ENCODE measurements at places on chromosomes 3 and 15.

- DNase-seq: peak; percentile 60
These were observed 60.4 kb downstream of the MESD start for GRCh38 chr15:80929225-80929624.

- DNase-seq: no peak
These were observed 372.5 kb downstream of the PLCL2 start for GRCh38 chr3:17257269-17257668.

DNA sequence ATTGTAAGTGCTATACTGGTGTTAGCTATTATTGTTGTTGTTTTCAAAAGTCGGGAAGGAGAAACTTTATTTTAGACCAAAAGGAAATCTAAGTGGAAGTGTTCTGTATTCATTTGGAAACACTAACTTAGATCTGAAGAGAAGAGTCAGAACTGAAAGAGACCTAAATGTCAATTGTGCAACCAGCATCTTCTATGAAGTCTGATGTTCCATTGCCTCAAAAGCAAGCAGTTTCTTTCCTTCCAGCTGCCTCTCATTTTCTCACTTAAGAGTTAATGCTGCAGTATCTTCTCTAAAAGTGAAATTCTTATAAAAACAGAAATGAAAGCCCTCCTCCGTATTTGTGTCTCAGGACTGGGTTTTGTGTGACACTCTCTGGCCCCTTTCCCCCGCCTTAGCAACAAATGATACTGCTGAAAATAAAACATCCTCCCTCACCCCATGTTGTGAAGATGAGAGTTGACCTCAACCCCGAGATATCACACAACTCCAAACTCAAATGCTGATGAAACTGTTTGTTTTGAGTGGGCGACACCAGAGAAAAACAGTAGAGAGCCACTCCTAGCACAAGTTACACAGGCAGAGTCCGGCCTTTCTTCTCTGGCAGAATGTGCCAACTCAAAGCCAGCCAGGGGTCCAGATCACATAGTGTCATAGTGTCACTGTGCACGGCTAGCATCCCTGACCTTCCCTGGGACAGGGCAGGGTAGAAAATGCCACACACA is 48.9 kb downstream of the GLDN start:
- DNase-seq: no peak

DNA sequence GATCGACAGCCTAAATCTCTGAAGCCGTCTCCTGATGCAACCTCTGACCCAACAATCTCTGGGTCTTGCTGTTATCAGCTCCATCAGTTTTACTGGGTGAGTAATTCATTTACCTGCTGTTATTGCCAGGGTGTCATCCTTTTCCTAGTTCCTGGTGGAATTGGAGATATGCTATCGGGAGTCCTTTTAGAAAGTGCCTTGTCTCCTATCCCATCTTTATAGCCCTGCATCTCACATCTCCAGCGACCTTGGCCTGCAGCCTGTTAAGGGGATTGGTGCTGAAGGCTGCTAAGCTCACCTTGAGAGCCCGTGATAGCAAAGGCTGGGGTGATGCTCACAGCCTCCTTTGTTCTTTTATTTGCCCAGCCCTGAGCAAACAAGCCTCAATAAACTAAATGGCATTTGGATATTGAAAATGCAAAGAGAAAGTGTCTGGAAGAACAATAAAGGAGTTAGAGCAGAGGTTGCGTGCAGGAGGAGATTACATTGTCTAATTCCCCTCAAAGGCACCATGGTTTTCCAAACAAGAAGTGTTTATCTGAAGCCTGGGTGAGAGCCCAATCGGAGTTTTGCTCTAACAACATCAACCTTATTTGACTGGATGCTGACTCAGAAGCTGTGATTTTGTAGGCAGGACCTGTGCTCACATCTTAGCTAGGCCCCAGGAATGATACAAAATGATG is 101.8 kb downstream of the RPLP1 start:
- no peak for DNase-seq

GRCh38 chr3:113194823-113195401 is 16.4 kb upstream of the BOC start:
- DNase-seq: no peak

DNA sequence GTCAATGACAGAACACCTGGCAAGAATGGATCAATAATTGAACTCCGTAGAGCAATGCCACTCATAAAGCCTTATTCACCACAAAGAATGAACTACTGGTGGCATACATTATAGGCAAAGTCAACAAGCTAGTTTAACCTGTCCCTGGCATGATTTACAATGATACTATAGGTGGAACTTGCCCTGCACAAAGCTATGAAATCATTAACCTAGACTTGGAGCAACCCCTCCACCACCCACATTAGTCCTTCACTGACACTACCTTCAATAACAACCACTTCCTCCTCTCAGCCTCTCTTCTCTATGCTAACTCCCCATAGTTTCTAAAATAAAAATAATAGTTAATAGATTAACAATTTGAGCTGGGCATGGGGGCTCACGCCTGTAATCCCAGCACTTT is 54.4 kb downstream of the ACAP2 start:
- DNase-seq: no peak

- DNase-seq: no peak
These were observed 21.9 kb downstream of the MEGF11 start for GRCh38 chr15:66231394-66232266.

DNA sequence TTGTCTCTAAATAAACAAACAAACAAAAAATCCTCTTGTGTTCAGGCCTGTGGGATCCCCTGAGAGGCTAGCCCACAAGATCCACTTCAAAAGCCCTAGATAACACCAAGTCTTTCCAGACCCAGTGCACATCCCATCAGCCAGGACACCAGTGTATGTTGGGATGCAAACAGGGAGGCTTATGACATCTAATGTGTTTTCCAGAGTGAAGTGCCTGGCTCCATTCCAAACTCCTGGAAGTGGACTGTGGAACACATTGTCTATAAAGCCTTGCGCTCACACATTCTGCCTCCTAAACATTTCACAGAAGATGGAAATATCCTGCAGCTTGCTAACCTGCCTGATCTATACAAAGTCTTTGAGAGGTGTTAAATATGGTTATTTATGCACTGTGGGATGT is 57.0 kb downstream of the MLH1 start:
- DNase-seq: no peak

GRCh38 chr3:177646749-177647148 is 449.5 kb upstream of the TBL1XR1 start:
- DNase-seq: no peak

DNA sequence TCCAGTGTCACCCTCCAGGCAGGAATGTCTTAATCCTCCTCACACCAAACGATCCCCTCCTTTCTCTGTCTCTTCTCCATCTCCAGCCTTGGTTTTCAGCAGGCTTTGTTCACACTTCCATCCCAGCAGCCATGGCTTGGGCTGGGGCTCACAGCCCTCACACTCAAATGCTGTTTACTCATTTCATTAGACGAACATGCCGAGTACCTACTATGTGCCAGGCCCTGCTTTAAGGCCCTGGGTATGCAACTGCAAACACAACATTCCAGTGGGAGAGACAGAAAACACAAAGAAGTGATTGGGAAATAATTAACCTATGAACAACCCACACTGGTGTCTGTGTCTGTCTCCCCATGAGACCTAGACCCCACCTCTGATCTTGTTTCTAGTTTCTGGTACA is 43.9 kb downstream of the LYZL4 start:
- no peak for DNase-seq

- no peak for DNase-seq
These were observed 312.5 kb downstream of the C3orf38 start for GRCh38 chr3:88462230-88462629.

GRCh38 chr3:10142707-10143560 is 1.4 kb downstream of the VHL start:
- DNase-seq: no peak

DNA sequence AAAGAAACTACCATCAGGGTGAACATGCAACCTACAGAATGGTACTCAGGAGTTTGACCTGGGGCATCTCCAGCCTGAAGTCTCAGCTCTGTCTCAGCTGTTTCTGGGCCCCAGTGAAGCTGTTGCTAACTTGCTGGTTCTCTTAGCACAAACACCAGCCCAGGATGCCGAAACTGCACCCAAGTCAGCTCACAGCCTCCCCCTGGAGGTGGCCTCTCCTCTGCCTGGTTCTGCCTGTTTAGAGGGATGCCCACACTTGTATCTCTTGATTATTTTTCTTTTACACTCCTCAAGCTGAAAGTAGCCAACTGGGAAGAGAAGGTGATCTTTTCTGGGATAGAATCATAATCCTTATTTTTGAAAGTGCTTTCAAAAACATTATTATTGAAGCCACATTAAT is 289.0 kb upstream of the RASGRP1 start:
- peak; percentile 73 for DNase-seq

GRCh38 chr3:119703820-119704531 is 1.2 kb downstream of the CFAP91 start:
- no peak for DNase-seq

DNA sequence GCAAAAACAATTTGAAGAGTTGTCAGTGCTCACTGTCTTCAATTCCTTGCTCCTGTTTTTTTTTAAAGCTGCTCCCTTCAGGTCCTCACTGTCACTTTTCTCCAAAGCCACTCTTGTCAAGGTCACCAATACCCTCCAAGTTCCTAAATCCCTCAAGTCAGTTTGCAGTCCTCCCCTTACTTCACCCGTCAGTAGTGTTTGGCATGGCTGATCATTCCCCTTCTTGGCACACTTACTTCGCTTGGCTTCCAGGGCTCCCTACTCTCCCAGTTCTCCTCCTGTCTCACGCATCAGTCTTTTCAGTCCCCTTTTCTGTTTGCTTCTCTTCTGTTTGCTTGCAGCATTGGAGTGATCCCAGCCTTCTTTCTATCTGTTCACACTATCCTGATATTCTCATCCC is 25.5 kb downstream of the PLCL2 start:
- DNase-seq: no peak

- DNase-seq: peak; percentile 68
These were observed 369.1 kb downstream of the RBMS3 start for GRCh38 chr3:29649815-29650547.

DNA sequence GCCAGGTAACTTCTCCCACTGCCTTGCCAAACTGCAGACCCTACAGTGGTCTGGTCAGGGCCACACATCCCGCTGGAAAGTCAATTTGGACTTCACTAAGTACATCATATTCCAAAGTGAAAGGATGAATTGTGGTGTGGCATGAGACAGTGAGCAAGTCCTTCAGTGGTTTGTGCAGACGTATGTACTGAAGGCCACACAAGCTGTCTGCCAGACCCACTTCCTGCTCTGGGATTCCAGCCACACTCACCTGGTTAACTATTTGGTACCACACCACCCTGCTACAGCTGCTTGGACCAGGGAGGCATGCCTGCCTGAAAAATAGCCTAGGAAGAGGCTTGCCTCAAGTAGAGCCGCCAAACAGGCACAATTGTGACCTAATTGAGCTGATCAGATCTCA is 94.1 kb upstream of the STRIT1 start:
- no peak for DNase-seq

DNA sequence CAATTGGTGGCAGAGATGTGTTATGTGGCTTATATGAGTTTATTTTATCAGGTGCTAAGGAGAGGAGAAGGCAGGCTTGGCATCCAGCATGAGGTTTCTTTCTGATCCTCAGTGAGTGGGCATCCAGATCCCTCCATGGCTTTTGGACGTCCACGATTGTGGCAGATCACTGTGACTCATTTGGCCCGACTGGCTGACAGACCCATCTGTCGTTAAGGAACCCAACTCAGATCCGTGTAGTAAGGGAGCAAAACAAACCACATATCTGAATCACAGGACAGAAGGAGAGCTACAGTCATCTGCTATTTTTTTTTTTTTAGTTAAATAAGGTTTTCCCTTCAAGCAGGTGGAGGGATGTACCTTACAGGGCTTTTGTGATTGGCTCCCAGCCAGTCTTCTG is 197.0 kb upstream of the KCNH8 start:
- DNase-seq: no peak

DNA sequence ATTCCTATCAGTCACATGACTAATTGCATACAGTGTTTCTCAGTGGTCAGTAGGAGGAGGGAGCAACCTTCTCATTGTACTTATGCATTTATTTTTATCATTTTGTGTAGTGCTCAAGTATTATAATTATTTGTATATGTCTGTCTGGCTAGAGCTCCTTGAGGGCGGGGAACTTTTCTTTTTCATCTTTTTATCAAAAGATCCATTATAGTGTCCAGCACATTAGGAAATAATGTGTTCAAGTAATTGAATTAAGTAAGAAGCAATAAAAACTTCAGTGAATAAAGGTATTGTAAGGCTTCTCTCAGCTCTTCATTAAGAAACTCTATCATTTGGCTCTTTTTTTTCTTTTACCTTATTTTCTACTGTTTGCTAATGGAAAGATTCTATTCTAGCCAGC is 18.8 kb downstream of the FGF7 start:
- DNase-seq: peak; percentile 36

DNA sequence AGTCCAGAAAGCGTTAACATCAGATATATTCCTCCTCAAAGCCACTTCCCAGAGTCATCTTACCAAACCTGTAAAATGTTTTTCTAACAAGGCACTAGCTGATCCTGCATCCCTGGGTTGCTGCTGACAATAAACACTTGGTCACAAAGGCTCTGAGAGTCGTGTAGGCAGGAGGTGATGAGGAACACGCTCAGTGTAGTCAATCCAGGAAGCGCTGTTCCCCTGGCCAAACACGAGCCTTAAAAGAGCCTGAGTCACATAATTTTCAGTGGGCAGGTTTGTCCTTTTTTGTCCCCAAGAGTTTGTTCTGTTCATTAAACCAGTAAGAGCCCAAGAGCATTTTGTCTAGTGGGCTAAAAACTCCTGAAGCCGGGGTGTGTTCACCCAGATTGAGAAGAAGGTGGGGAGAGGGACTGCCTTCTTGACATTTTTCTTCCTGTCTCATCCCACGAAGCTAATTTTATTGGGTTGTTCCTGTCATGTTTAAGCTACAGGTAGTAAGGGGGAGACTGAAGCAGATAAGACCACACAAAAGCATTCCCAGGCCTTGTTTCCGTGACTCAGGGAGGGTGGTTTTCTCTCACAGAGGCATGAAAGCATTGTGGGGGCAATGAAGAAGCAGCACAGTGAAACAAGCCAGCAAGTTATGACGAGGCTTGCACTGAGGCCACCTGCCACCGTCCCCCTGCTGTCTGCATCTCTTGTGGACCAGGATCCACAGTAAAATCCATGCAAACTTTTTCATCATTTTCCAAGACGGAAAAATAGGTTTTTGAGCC is 73.7 kb downstream of the FOXB1 start:
- no peak for DNase-seq

GRCh38 chr3:50278123-50278879 is 586 bp upstream of the LSMEM2 start:
- no peak for DNase-seq

- DNase-seq: no peak
These were observed 94.9 kb upstream of the ATP2B2 start for GRCh38 chr3:10600296-10600714.

DNA sequence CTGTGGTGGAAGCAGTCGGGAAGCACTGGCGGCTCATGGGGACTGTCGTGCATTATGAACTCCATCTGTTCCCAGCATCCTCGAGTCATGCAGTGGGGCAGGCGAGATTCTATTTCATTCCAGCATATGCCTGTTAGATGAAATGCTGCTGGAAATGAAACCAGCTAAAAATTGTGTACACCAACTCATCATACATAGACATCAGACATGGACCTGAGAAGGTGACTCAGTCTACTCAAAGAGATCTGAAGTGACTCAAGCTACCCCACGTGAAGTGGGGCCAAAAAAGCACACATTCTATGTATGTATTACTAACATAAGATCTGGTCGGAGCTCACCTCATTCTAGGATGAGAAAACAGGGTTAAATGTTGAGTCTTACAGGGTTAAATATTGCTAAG is 47.5 kb upstream of the FAM98B start:
- peak; percentile 18 for DNase-seq

Measured in fibroblast of skin of scalp (primary cell).